ENCODE measurements at places on chromosomes 7 and 10. TPM values are rescaled to one million over a fixed set of nuclear protein-coding genes. Genes with fewer than 3 reads are reported as not detected.
A peak's percentile ranks its signal among the peaks of the same experiment; 100 is the strongest.

- no peaks in the 10 kb centered on the region for H3K36me3 ChIP-seq
- H3K4me3 ChIP-seq, result no peak overlapping the region
- DNase-seq, result peak; percentile 4
- peaks cover 12% of the 10 kb centered on the region for H3K27me3 ChIP-seq
These were observed 166.8 kb upstream of the HABP2 start for GRCh38 chr10:113386005-113386404.

DNA sequence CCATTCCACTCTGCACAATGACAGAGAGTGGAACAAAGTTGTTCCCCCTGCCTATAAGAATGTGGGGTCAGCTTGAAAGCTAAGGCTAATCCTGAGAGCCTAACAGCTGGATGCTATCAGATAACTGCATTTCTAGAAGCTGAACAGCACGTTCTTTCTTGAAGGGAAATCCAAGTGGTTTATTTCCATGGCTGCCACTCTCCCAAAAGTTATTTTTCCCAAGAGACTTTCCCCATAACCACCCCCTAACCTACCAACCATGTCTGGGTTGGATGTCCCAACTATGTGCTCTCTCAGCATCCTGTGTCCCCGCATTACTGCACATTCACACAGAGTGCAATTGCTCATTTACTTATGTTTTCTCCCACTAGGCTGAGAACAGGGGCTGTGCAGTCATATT lies 140.7 kb upstream of the ANKRD1 start:
- H3K36me3 ChIP-seq, result no peaks in the 10 kb centered on the region
- H3K27ac ChIP-seq, result no peak overlapping the region
- no peak overlapping the region for H3K4me3 ChIP-seq
- H3K4me1 ChIP-seq, result no peaks in the 10 kb centered on the region
- DNase-seq, result no peak

- no peak for DNase-seq
- no peak overlapping the region for H3K27ac ChIP-seq
- no peaks in the 10 kb centered on the region for H3K27me3 ChIP-seq
- H3K4me1 ChIP-seq, result no peaks in the 10 kb centered on the region
These were observed 40.6 kb downstream of the STAM start for GRCh38 chr10:17684537-17684936.

The MKX gene
- total RNA-seq, result 2.3 TPM

The FGFR2 gene
- 53.6 TPM for total RNA-seq

The SPAM1 gene
- not detected for total RNA-seq

All from Calu3 (cell line).